ENCODE measurements at places on chromosomes 5 and 9. TPM values are rescaled to one million over a fixed set of nuclear protein-coding genes. Genes with fewer than 3 reads are reported as not detected.

DNA sequence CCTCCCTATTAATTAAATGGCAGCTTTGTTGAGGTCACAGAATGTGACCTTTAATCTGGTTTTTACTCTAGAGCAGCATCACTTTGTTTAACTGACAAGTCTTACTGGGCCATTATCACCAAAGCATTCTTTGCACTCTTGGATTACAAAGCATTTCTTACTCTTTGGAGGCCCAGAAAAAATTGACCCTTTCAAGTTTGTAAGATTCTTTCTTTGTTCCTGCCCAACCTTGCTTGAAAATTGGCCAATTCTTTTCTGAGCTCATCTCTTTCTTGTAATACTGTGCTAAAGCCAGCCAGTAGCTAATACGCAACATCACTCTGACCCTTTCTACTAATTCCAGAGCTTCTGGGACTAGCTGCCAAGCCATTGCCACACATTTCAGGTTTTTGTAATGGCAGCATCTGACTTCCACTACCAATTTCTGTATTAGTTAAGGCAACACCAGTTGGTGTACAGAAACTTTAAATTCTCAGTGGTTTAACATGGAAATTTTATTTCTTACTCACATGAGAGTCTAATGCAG is 131.6 kb downstream of the PRDM6 start:
- H3K4me3 ChIP-seq = no peak overlapping the region
- H3K27me3 ChIP-seq = peaks cover 7% of the 10 kb centered on the region
- H3K27ac ChIP-seq = no peak overlapping the region
- peaks cover 6% of the 10 kb centered on the region for H3K4me1 ChIP-seq

- H3K27me3 ChIP-seq = no peaks in the 10 kb centered on the region
- no peaks in the 10 kb centered on the region for H3K36me3 ChIP-seq
These were observed 69.8 kb downstream of the ICE1 start for GRCh38 chr5:5492087-5492933.

- no peaks in the 10 kb centered on the region for H3K36me3 ChIP-seq
- H3K27ac ChIP-seq = no peak overlapping the region
- no peak overlapping the region for H3K4me3 ChIP-seq
These were observed 2.1 kb upstream of the OGN start for GRCh38 chr9:92406477-92406876.

- no peaks in the 10 kb centered on the region for H3K36me3 ChIP-seq
- no peaks in the 10 kb centered on the region for H3K4me1 ChIP-seq
- no peak overlapping the region for H3K27ac ChIP-seq
- peaks cover 33% of the 10 kb centered on the region for H3K27me3 ChIP-seq
- H3K4me3 ChIP-seq = no peak overlapping the region
These were observed 20.9 kb upstream of the MAN2A1 start for GRCh38 chr5:109668668-109669422.

GRCh38 chr9:128203024-128203706 is at the start of gene DNM1:
TSS of gene DNM1 (plus strand) at chr9:128203379. CDS start at chr9:128203471, 92 bp downstream.
- peaks cover 27% of the 10 kb centered on the region for H3K36me3 ChIP-seq
- peak; percentile 69 for DNase-seq
- H3K4me3 ChIP-seq = peak within 1 kb of the TSS; percentile 82
- peaks cover 14% of the 10 kb centered on the region for H3K4me1 ChIP-seq
- no peaks in the 10 kb centered on the region for H3K27me3 ChIP-seq

- no peaks in the 10 kb centered on the region for H3K27me3 ChIP-seq
- peaks cover 2% of the 10 kb centered on the region for H3K36me3 ChIP-seq
- H3K4me1 ChIP-seq = no peaks in the 10 kb centered on the region
- DNase-seq = no peak
These were observed 70.4 kb upstream of the FBXW11 start for GRCh38 chr5:172076761-172077244.

- H3K4me1 ChIP-seq = no peaks in the 10 kb centered on the region
- H3K36me3 ChIP-seq = no peaks in the 10 kb centered on the region
- H3K27ac ChIP-seq = no peak overlapping the region
- no peak for DNase-seq
- H3K4me3 ChIP-seq = no peak overlapping the region
These were observed 2071.2 kb upstream of the C9orf72 start for GRCh38 chr9:29644514-29644913.

GRCh38 chr5:117131048-117131679 is 556.5 kb upstream of the SEMA6A start:
- no peak overlapping the region for H3K27ac ChIP-seq
- no peak overlapping the region for H3K4me3 ChIP-seq
- H3K4me1 ChIP-seq = no peaks in the 10 kb centered on the region
- DNase-seq = no peak

DNA sequence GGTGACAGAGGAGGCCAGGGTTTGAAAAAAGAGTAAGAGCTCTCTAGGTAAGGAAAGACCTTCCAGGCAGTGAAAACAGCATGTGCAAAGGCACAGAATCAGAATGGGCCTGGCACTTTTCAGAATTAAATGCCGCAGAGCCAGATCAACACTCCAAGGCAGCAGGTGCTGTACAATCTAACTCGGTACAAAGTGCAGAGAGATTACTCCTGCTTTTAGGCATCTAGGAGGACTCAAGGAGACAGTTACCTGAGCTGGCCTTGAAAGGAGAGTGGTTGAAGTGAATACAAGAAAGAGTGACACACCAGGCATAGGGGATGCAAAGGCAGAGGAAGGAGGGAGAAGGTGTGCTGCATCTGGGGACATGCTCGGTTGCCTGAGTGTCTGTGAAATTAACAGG is 21.5 kb downstream of the HRH2 start:
- H3K27me3 ChIP-seq = peaks cover 81% of the 10 kb centered on the region
- no peaks in the 10 kb centered on the region for H3K36me3 ChIP-seq
- H3K27ac ChIP-seq = no peak overlapping the region
- H3K4me3 ChIP-seq = no peak overlapping the region

GRCh38 chr5:164013077-164013670 is 507.8 kb downstream of the MAT2B start:
- no peaks in the 10 kb centered on the region for H3K27me3 ChIP-seq
- H3K36me3 ChIP-seq = no peaks in the 10 kb centered on the region
- H3K4me3 ChIP-seq = no peak overlapping the region
- DNase-seq = peak; percentile 75
- no peak overlapping the region for H3K27ac ChIP-seq
- peaks cover 12% of the 10 kb centered on the region for H3K4me1 ChIP-seq

DNA sequence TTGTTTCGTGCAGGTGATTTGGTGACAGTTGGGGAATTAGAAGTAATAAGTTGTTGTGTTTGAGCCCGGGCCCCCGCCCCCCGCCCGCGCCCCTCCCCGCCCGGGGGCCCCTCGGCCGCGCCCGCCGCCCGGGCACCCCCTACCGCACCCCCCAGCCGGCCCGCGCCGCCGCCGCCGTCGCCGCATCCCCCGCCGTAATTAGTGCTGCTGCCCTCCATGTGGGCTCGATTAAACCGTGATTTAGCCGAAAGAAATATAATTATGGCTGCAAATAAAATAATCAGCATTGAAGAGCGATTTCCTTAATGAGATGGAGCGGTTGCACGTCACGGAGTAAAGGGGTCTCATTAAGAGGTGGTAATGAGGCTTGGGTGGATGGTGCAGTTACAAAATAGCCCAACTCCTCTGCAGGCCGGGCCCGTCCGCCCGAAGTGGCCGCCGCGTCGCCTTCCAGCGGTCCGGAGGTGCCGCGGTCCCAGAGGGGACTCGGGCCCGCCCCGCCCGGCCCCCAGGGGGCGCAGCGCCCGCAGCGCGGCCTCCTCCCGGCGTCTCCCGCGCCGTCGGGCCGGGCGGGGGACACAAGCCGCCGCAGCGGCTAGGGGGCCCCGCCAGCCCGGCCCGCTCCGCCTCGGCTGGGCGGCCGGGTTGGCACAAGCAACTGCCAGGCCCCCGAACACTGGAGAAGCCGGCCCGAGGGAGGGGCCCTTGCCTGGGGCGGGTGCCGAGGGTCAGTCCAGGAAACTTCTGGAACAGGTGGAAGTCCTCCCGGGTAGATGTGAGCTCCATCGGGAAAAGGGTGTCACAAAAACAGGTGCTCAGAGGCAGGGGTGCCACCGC is 6.9 kb upstream of the OTP start:
- no peaks in the 10 kb centered on the region for H3K4me1 ChIP-seq
- H3K27ac ChIP-seq = no peak overlapping the region
- no peaks in the 10 kb centered on the region for H3K36me3 ChIP-seq
- peaks cover 96% of the 10 kb centered on the region for H3K27me3 ChIP-seq
- DNase-seq = peak; percentile 84

DNA sequence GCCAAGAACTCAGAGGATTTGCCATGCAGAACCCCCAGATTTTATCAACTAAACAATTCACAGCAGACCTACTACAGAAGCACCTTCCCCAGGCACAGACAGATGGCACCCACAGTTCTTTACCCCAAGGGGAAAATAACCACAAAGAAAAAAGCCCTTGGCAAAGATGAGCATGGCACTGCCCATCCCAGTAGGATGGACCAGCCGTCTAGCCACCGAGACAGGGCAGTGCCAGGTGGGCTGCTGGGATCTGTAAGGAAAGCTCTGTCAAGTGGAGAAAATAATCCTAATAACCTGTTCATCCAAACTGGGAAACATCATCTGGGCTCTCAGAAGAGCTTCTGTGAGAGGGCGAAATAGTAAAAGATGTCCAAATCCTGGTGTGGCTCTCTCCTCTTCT is 130.0 kb downstream of the COL23A1 start:
- no peaks in the 10 kb centered on the region for H3K4me1 ChIP-seq
- no peaks in the 10 kb centered on the region for H3K36me3 ChIP-seq
- no peak overlapping the region for H3K27ac ChIP-seq
- H3K27me3 ChIP-seq = no peaks in the 10 kb centered on the region

DNA sequence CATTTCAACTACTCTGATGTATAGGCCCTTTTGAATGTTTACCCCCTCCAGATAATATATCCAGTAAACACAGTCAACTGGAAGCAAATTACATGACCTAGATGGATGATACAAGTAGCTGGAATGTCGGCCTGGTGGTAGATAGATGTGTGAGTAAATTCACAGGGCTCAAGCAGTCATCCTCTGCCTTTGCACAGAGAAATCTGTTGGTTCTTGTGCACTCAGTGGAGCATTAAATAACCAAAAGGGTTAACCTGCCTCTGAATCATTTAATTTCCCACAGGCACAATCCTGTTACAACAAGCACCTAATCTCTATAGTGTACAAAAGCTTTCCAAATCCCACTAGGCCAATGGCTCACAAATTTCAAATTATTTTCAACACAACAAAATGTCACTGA is 668.3 kb downstream of the DNAH5 start:
- no peaks in the 10 kb centered on the region for H3K36me3 ChIP-seq
- DNase-seq = no peak
- H3K27ac ChIP-seq = no peak overlapping the region

Gene ABO
- total RNA-seq = 3.3 TPM

Gene MARCOL
- total RNA-seq = not detected

Gene PCAT7
- total RNA-seq = 2.0 TPM

Gene ARID3C
- not detected for total RNA-seq

Gene IL13
- total RNA-seq = not detected

Gene IFNA21
- not detected for total RNA-seq

Gene APBB3
- total RNA-seq = 15.1 TPM

Gene NDUFS6
- 42.5 TPM for total RNA-seq

Gene PCA3
- total RNA-seq = not detected

Gene GMCL2
- total RNA-seq = not detected
